Stimulated activated CD4-positive, alpha-beta T cell treated with anti-CD3 and anti-CD28 coated beads, Interleukin-12 subunit alpha, Interleukin-12 subunit beta, amount 100 ng/mL, for 4 hours (primary cell): ENCODE measurements at places on chromosomes 5 and 9.

DNA sequence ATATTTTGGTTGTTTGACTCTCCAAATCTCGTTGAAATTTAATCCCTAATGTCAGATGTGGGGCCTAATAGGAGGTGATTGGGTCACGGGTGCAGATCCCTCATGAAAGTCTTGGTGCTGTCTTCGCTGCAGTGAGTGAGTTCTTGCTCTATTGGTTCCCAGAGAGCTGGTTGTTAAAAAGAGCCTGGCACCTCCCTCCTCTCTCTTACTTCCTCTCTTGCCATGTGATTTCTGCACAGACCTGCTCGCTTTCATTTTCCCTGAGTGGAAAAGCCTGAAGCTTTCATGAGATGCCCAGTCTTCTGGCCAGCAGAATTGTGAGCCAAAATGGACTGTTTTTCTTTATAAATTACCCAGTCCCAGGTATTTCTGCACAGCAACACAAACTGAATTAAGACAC is 221.6 kb downstream of the MAT2B start:
- no peak for DNase-seq

- no peak for DNase-seq
These were observed 94.4 kb downstream of the CAMSAP1 start for GRCh38 chr9:135812961-135813360.

DNA sequence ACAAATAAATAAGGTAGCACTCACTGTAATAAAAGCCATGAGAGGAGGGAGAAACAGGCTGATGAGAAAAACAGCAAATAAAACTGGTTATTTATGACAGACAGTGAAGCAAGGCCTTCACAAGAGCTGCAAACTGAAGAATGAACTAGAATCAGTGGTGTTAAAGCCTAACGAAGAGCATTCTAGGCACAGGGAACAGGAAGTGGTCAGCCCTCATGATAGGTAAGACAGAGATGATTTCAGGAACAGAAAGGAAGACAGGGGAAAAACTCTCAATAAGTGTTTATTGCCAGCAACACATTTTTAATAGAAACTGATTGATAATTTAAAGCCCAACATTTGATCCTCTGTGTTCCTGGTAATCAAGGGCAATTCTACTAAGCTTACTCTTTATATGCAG is 124.5 kb downstream of the EDIL3 start:
- no peak for DNase-seq

- no peak for DNase-seq
These were observed 464.7 kb downstream of the ZSWIM6 start for GRCh38 chr5:61796773-61797172.

DNA sequence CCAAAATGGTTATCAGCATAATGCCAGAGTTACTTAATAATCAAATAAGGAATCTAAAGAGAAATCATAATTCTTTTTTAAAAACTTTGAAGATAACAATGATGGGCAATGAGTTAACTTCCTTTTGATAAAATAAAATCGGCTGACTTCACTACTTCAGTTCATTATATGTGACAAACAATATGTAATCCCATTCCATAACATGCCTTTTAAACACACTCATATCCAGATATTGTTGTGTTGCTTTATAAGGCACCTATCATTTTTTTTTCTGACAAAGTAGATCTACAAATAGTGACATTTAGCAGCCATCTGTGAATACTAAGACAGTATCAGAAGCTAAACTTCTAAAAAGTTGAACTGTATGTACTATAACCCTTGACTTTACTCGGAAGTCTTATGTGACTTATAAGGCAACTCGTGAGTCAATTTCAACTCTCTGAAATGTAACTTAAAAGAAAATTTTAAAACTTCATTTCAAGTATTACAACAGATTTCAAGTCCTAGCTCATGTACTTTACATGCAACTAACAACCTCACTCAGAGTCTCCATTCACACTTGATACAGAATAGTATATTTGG is 7.5 kb downstream of the ADAMTS6 start:
- DNase-seq: no peak

DNA sequence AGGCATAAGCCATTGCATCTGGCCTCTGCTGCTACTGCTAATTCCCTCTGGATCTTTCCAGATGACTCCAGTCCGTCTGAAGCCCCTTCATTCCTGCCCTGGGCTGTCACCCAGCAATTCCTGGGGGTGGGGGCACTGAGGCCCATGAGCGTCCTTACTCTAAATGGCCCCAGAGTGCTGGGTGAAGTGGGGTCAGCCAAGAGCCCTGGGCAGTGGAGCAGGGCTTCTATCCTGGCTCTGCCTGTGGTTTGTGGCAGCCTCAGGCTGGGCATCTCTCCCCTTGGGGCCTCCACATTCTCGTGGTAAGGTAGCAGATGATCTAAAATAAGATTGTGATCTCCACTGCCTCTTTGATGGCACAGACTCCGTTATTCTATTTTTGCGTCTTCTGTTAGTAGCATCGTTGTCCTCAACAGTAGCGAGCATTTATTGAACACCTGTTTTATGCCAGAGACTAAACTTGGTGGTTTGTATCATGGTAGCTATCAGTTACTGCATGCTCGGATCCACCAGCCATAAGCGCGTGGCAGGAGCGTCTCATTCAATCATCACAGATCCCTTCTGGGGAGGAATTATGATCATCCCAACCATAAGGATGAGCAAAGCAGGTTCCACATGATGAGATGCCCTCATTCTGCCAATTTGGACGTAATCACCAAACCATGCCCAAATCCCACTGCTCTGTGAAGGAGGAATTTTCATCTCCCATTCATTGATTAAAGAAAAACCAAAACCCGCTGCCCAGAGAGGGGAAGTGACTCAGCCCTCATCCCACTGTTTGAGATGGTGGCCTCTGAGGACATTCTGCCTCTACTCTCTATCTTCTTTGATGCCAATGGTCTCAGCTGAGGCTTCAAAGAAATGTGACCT is 21.9 kb upstream of the DUSP1 start:
- no peak for DNase-seq

DNA sequence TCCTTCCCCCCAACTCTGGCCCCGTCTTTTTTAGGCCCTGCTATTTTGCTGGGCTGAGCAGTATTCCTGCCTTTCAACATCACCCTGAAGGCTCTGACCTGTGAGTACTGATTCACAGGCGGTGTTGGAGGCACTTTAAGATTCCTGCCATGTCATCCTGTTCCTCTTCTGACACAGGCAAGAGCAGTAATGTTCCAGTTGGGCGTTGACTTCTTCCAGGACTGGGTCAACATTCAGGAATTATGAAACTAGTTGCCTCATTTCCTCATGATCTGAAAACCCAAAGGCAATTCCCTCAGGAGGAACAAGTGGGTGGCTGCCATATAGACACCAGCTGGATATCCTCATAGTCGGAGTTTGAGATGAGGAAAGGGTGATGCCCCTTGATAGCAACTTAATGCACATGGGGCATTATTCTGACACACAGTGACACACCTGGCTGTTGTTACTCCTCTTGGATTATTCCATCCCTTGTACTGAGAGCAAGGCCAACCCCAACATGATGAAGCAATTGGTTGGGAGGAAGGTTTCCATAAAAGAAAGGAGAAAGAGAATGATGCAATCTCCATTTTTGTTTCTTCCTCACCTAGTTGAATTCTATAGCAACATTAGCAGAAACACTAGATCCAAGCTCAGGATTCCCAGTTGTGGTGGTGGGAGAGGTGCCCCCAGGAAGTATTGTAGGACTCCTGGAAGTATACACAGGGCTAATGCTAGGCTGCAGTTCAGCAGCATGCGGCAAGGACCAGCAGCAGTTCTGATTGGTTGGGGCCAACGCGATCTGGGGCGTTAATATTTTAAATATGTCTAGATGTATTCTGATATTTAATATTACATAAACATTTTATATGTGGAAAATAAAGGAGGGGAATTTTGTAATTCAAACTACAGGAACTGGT is 19.6 kb upstream of the GLRX start:
- no peak for DNase-seq

DNA sequence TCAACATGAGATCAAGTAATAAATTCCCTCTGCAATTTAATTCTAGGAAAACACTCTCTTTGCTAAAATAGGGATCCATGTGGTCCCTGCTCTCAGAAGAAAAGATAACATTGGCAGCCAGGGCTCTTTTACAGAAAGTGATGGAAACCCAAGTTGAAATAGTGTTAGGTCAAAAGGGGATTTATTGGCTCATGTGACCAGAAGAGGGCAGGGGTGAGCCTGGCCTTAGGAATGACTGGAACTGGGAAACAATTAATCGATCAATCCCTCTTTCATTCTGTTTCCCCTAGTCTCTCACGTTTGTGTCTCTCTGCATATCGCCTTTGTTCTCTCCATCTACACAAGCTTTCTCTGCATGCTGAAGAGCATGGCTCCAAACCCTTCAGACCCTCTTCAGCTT is 58.3 kb upstream of the ALDH1B1 start:
- no peak for DNase-seq

- DNase-seq: no peak
These were observed 32.1 kb upstream of the TNFSF15 start for GRCh38 chr9:114837923-114838322.

GRCh38 chr9:121185774-121186403 is 15.8 kb downstream of the RAB14 start:
- no peak for DNase-seq

- no peak for DNase-seq
These were observed 82.6 kb downstream of the GALNT10 start for GRCh38 chr5:154273028-154273617.

GRCh38 chr5:154595662-154596061 is 117.6 kb upstream of the HAND1 start:
- DNase-seq: no peak

DNA sequence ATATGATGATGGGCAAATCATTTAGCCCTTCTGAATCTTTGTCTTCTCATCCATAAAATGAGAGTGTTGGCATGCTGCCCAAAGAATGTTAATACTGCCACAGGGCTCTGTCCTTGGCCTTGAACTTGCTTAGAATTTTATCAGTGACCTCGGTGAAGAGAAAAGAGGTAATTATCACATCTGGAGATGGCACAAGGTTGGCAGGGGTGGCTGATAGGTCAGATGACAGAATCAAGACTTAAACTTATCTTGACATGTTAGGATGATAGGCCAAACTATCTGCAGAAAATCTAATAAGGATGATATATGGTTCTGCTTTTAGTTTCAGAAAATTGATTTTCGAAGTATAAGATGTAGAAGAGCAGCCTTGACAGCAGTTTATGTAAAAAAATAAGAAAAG is 599.1 kb upstream of the CLINT1 start:
- no peak for DNase-seq

DNA sequence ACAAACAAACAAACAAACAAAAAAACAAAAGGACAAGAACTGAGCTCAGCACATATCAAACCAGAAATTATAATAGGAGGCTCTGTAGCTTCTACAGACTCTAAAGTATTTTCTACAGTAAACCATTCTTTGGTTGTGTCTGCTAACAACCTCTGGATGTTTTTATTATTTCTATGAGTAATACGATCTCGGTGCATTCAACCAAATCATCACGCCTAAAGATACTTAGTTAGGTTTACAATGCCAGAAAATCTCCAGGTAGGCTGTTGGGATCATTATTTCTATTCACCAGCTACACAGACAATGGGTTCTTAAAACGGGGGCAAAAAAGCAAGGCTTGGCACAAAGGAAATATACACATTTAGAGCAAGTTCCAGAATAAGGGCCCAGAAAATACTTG is 41.6 kb upstream of the ALDOB start:
- no peak for DNase-seq

GRCh38 chr5:16980983-16981382 is 44.9 kb upstream of the MYO10 start:
- DNase-seq: no peak

DNA sequence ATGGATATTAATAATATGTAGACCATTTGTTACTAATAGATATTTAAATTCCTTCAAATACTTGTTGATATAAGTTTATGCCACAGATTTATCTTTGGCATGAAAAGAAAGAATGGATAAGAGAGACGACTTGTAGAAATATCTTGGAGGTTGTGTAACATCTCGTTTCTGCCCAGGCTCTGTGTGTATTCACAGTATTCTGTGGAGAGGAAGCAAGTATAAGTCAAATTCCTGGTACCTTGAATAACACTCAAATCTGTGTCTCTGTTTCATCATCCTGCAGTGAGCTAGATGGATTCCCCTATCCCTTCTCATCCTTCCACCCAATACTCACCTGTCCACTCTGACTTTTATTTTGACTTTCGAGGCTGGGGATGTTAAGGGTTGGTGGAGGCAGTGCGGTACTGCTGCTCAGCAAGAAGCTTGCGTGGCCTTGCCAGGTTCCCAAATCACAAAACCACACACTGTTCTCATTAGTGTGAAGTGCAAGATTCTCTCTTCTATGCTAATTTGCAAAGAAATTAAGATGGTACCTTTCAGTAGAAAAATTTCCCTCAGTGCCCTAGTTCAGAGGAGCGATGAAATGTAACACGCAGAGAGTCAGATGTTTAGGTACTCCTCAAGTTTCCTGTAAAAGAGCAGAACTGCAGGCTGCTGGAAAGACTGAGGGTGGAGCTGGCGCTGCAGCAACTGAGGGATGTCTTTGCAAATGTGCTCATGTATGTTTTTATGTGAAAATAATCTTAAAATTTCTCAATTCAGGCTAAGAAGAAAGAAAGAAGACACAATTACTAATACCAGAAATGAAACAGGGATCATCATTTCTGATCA is 42.6 kb upstream of the ANKRD18A start:
- no peak for DNase-seq

- DNase-seq: no peak
These were observed 633.2 kb upstream of the RORB start for GRCh38 chr9:73863924-73864323.

GRCh38 chr9:130305381-130305780 is 39.8 kb downstream of the HMCN2 start:
- DNase-seq: no peak

GRCh38 chr5:149175346-149176105 is 34.2 kb downstream of the ABLIM3 start:
- no peak for DNase-seq

DNA sequence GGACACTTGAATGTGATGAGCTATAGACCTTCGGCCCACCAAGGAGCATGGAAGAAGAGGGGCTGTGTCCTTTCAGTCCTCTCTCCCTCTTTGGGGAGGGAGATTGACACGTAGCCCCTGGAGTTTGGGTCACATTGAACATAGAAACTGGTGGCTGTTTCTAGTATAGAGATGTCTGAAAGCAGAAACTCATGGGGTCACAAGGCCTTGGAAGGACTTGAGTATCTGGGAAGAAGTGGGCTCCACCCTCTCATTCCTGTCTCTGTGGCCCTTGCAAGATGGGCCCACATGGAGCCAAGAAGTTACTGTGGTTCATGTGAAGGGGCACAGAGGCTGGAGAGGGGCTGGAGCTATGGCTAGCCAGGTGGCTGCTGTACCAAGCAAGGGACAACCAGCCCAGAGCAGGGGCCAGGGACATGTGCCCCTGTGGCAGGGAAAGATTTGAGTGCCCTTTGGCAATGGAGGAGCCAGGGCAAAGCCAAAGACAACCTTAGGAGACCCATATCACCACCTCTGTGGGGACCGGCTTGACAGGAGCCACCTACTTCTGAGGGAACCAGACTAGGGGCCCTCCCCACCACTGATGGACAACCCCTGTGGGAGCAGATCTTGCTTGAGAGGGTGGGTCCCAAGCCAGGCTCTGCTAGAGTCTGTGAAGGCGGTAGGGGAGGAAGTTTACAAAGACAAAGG is 12.8 kb upstream of the ANGPTL2 start:
- no peak for DNase-seq
